Anterior cingulate cortex (tissue), 58 donors: ENCODE measurements at places on chromosomes 1 and 21.

- no peak for DNase-seq
These were observed 5.1 kb upstream of the BRDT start for GRCh38 chr1:91944087-91944486.

DNA sequence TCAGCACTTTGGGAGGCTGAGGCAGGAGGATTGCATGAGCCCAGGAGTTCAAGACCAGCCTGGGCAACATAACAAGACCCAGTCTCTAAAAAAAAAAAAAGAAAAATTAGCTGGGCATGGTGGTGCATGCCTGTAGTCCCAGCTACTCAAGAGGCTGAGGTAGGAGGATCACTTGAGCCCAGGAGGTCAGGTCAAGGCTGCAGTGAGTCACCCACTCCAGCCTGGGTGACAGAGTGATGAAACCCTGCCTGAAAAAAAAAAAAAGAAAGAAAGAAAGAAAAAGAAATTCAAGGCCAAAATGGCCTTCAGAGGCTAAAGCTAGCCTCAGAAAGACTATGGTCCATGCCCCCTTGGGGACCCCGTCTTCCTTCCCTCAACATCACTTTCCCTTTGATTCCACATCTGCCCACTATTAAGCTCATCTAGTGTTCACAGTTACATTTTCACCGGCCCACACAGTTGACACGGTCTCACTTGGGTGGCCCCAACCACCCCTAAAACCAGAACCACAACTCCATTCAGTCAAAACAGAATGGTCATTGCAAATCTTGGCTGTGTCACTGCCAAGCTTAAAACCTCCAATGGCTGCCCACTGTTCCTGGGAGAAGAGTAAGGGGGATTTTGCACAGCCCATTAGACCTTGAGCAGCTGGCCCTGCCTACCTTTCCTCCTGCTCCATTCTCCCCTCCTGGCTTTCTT, 2.1 kb upstream of the CAPN8 start:
- no peak for DNase-seq

DNA sequence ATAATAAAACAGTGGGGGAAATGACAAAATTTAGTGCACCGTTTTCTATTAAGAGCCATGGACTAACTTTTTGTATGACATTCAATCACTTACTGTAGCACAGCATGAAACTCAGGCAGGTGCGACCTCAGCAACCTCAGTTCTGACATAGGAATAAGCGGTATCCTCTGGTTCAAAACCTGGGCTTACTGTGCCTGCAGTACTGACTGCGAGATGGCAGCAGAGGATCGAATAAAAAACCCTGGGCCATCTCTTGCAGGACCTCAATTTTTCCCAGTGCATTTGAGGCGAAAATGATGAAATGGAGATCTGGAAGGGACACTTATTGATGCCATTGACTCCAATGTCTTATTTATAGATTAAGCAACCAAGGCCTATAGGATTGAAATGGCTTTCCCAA, 214.7 kb downstream of the ADGRL2 start:
- DNase-seq, result no peak

DNA sequence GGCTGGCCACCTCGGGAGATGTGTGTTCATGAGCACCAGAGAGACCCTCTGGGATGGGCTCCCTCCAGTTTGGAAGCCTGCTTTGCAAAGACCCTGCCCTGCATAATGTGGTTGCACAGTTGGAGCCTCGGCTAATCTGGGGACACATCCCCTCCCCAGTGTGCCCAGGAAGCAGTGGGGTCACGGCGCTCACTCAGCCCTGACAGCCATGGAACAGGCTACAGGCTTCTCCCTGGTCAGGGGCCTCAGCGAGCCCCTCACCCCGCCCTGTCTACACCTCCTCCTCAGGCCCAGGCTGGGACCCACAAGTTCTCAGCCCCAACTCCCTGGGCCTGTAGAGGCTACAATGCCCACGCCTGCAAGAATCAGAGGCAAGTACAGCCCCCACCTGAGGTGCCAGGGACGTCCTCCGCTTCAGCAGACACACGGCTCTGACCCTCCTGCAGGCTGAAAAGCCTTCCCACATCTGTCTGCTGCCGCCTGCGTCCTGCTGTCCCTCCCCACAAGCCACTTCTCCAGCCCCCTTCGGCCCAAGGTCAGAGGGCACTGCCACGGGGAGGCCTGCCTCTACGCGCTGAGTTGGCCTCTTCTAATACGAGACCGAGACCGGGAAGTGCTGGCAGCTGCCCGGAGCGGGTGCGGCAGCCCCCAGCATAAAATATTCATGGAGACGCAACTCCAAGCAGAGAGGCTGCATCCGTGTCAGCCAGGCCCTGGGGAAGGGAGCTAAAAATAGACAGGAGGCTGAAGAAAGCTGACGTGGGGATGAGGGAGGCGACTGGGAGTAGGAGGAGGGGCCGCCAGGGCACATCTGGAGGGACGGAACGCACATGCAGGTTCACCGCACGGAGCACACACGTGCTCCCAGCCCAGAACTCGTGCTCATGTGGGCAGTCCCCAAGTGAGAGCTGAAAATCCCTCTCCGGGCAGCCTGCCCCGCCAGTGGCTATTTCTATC, 15.2 kb upstream of the GPR153 start:
- no peak for DNase-seq

- DNase-seq, result no peak
These were observed 99.1 kb downstream of the ASTN1 start for GRCh38 chr1:177065430-177065829.

- no peak for DNase-seq
These were observed 98.0 kb upstream of the DNAH14 start for GRCh38 chr1:224831501-224831900.

- no peak for DNase-seq
These were observed 93.3 kb upstream of the COG2 start for GRCh38 chr1:230548997-230549396.

DNA sequence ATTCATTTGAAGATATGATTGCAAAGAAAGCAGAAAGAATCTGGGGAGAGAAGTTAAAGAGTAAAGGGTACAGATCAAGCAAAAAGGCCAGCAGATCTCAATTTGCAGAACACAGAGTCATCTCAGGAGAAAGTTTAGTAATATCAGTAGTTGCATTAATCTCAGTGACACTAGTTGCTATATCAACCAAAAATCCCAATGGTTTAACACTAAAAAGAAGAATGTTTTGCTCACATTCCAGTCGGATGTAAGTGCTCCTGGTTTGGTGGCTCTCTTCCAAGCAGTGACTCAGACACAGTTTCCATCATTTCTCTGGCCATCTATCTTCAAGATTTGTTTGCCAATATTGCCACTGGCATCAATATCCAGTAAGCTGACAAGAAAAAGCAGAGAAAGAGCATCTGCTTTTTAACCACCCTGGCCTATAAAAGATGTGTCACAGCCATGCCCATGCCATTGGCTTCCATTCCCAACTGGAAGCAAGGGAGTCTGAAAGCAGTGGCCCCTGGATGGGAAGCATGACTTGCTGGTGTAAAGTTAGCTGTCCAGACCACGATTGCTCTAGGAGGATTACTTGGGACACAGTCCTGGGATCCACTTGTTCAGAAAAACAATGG, 45.5 kb upstream of the AIM2 start:
- no peak for DNase-seq

- peak; percentile 47 for DNase-seq
These were observed 130.3 kb upstream of the DPYD start for GRCh38 chr1:98051065-98051675.
